ENCODE measurements at places on chromosomes 7 and 10. TPM values are rescaled to one million over a fixed set of nuclear protein-coding genes. Genes with fewer than 3 reads are reported as not detected.

The NUTM2D gene
- total RNA-seq, result 1.5 TPM

The ANXA8L1 gene
- total RNA-seq, result not detected

The PWWP2B gene
- 10.8 TPM for total RNA-seq

The BTBD16 gene
- not detected for total RNA-seq

The MOGAT3 gene
- 0.82 TPM for total RNA-seq

The TAS2R41 gene
- not detected for total RNA-seq

The SPDYE2B gene
- not detected for total RNA-seq

The STAG3 gene
- total RNA-seq, result 3.8 TPM

The AKR1C3 gene
- 4.6 TPM for total RNA-seq

The EBF3 gene
- 0.26 TPM for total RNA-seq

The SPDYE1 gene
- total RNA-seq, result not detected

The TLL2 gene
- total RNA-seq, result 3.0 TPM

- no peak for DNase-seq
These were observed 29.3 kb downstream of the CXCL12 start for GRCh38 chr10:44355630-44356029.

GRCh38 chr7:112080978-112081377 lies 125.2 kb downstream of the DOCK4 start:
- no peak for DNase-seq

GRCh38 chr7:100943693-100944092 lies 5.6 kb upstream of the MUC3A start:
- DNase-seq, result no peak

- DNase-seq, result no peak
These were observed 61.9 kb downstream of the MKI67 start for GRCh38 chr10:128064108-128064969.

GRCh38 chr10:132670546-132671227 lies 115.3 kb downstream of the NKX6-2 start:
- no peak for DNase-seq

DNA sequence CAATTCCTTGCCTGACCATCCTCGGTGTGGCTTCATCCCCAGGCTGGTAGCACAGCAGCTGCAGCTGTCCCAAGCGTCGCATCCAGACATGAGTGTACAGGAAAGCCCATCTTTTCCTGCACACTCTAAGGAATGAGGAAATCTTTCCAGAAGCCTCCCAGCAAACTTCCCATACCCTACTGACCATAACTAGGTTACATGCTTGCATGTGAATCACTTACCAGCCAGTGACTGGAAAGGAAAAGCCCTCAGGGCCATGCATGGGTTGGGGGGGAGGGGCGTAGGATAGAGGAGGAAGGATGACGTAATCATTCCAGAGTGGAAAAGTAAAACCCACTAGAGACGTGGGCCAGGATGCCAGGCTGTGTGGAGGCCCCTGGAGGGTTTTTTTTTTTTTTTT lies 18.9 kb upstream of the ZNF212 start:
- DNase-seq, result no peak

GRCh38 chr7:8585591-8585990 lies 152.2 kb downstream of the NXPH1 start:
- no peak for DNase-seq

GRCh38 chr7:88969167-88969566 lies 173.6 kb upstream of the TEX47 start:
- DNase-seq, result no peak

- DNase-seq, result no peak
These were observed 764.0 kb upstream of the IGFBP3 start for GRCh38 chr7:46685051-46685450.

GRCh38 chr7:41190581-41190980 lies 512.3 kb downstream of the INHBA start:
- no peak for DNase-seq

DNA sequence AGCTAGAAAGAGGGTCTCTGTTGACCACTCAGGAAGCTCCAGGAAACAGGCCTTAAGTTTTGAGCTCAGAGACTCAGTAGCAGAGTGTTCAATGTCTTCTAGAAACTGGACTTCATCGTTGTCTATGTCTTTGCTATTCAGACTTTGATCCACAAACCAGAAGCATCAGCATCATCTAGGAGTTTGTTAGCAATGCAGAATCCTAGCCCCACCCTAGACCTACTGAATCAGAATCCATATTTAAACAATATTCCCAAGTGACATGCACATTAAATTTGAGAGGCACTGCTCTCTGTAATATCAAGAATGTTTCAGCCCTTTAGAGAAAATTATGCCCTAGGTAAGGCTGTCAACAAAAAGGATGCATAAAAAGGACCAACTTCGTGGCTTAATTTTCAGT lies 12.9 kb upstream of the OGDHL start:
- DNase-seq, result no peak

DNA sequence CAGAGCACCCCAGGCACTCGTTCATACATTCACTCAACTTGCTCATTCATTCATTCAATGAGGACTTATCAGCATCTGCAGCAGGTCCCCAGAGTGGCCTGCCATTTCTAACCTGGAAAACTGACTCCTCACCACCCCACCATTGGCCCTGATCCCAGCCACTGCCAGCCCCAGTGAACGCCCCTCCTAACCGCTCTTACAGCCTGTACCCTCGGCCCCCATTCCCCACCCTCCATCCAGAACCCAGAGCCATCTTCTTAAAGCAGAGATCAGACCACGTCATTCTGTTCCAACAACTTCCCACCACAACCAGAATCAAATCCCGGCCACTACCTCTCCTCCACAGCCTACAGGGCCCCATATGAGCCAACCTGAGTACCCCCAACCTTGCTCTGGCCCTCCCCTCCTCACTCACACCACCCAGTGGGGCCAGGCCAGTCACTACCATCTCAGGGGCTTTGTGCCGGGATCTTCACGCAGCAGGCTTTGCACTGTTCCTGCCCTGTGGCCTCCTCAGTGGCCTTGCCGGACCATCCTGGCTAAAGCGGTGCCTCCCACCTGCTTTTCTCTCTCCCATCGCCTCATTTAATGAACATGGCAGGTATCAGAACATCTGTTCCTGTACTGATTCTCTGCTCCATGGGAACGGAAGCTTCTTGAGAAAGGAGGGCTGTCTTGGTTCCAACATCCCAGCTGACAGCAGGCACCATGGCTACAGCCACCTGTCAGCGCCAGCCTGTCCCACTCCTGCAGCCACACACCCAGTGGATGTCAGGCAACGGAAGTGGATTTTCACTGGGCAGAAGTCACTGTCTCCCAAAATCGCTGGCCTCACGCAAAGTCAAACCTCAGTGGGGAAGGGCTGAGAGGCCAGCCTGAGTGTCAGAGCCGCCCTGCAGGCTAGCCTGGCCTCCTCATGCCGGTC lies 45.4 kb downstream of the FAM53B start:
- no peak for DNase-seq

DNA sequence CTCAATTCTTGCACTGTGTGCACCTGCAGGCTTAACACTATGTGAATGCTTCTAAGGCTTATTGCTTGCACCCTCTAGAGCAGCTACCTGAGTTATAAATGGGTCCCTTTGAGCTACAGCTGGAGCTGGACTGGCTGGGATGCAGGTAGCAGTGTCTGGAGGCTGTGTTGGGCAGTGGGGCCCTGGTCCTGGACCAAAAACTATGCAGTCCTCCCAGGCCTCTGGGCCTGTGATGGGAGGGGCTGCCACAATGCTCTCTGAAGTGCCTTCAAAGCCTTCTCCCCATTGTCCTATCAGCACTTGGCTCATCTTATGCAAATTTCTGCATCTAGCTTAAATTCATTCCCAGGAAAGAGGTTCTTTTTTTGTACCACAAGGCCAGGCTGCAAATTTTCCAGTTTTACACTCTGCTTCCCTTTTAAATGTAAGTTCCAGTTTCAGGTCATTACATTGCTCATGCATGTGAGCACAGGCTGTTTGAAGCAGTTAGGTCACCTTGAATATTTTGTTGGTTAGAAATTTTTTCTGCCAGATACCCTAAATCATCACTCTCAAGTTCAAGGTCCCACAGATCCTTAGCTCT lies 26.0 kb downstream of the KBTBD2 start:
- DNase-seq, result no peak

DNA sequence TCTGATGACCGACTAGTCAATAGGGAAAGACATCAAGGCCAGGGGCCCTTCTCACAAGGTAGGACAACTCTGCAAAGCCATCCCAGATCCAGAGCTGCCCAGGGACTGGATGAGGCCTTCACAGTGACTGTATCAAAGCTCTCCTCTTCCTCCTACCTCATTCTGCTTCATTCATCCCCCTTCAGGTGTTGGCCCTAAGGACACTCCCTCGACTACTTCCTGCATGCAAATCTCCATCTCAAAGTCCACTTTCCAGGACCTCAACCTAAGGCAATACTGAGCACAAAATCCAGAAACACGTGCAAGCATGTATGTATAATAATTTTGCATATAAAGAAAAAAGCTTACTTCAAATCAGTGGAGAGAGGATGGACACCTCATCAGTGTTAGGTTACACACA lies 25.1 kb downstream of the DPY19L1 start:
- no peak for DNase-seq

- DNase-seq, result no peak
These were observed 961.7 kb downstream of the CNTNAP2 start for GRCh38 chr7:147078312-147078711.

DNA sequence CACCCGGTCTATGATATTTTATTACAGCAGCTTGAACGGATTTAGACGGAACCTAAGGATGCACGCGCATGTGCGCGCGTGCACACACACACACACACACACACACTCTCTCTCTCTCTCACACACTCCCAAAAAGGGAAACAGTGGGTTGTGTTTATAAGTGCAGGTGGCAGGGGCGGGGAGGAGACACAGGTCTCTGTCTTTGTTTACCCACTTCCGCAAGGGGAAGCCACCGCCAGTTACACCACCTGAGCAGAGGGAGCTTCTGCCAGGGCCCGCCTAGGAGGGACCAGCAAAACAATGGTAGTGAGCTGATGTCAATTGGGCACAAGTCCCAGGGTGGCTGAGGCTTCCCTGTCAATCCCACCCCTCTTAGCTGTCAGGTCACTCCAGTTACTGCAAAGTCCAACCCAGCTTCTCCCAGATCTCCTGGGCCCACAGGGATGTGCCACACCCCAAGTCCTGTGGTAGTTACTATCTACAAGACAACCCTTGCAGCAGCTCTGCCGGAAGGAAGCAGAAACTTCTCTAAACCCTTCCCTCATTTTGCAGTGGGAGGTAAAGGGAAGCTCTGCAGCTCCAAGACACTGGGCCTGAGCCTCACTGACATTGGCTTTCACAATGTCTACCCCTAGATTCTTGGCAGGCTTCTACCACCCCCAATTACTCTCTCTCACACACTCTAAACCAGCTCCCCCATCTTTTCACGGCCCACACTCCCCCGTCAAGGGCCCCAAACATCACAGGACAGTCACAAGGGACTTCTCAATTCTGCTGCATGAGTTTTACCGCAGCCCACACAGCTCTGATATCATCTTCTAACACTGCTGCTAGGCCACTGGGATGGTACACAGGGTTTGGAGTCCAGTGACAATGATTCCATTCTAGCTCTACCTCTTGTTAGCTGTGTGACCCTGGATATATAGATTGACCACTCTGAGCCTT lies 17.6 kb downstream of the ANXA11 start:
- DNase-seq, result no peak

- DNase-seq, result no peak
These were observed 90.3 kb downstream of the DOCK4 start for GRCh38 chr7:112115880-112116279.

DNA sequence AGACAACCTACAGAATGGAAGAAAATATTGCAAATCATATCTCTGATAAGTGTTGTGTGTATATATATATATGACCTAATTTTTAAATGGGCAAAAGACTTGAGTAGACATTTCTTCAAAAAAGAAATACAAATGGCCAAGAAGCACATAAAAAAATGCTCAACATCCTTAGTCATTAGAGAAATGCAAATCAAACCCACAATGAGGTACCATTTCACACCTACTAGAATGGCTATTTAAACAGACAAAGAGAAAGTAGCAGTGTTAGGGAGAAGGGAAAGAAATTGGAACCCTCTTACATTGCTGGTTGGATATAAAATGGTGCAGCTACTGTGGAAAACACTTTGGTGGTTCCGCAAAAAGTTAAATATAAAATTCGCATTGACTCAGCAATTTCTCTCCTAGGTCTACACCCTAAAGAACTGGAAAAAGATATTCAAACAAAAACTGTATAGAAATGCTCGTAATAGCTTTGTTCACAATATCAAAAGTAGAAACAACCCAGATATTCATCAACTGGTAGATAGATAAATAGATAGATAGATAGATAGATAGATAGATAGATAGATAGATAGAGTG lies 16.3 kb downstream of the ACSL5 start:
- no peak for DNase-seq

- no peak for DNase-seq
These were observed 258.2 kb upstream of the GLI3 start for GRCh38 chr7:42495256-42495655.

GRCh38 chr10:124523901-124524300 lies 62.3 kb downstream of the LHPP start:
- DNase-seq, result no peak

- DNase-seq, result no peak
These were observed 1.6 kb downstream of the PANK1 start for GRCh38 chr10:89643431-89643811.

DNA sequence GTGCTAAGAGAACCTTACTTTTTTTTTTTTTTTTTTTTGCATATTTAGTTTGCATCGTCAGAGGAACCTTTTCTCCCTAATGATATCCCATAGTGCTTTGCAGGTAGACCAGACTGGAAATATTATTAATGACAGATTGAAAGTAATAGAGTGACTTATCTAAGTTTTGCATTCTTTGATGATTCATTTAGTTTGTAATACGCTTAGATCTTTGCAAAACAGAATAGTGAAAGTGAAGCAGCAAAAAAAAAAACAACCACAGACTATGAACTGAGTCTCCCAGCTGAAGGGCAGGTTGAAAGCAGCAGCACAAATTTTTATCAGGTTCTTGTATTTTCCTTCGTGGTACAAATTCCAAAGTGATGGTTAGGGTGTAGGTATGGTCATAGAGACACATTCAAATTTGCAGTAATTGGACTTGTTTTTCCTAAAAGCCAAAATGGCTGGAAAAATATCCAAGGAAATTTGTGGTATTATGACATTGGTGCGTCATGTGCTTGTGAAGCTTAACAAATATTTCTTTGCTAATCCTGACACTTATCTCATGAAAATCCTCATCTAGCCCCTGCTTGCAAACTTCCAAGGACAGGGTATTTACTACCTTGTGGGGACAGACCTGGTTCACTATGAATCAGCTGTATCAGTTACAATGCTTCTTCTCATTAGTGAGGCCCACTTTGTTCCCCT lies 81.8 kb upstream of the CREB5 start:
- DNase-seq, result no peak

GRCh38 chr10:1109795-1110673 lies 53.8 kb downstream of the WDR37 start:
- DNase-seq, result peak; percentile 69

DNA sequence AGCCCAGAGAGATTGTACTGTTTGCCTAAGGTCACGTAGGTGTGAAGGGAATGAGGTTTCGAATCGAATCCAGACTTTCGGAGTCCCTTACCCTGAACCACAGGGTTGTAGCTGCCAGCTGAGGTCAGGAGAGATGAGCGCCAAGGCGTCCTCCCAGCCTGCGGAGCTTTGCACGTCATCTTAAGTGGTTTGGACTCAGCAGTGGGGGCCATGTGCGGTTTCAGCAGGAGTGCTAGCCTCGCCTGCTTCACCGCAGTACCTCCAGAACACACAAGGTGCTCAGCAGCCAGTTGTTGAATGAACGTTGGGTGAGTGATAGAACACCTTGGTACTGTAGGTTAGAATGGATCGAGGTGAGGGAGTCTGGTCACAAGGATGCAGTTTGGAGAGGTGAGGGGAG lies 74.9 kb upstream of the PPIF start:
- DNase-seq, result no peak
